ENCODE measurements at places on chromosomes 12 and 14. TPM values are rescaled to one million over a fixed set of nuclear protein-coding genes. Genes with fewer than 3 reads are reported as not detected.

- no peak overlapping the region for H3K27ac ChIP-seq
- no peaks in the 10 kb centered on the region for H3K27me3 ChIP-seq
- H3K4me1 ChIP-seq, result peaks cover 9% of the 10 kb centered on the region
- no peak for DNase-seq
Measured at GRCh38 chr14:91303091-91303923, 58.8 kb upstream of the GPR68 start.

GRCh38 chr12:101963697-101964096 lies 86.3 kb downstream of the DRAM1 start:
- H3K36me3 ChIP-seq, result no peaks in the 10 kb centered on the region
- H3K27ac ChIP-seq, result no peak overlapping the region
- no peaks in the 10 kb centered on the region for H3K4me1 ChIP-seq
- DNase-seq, result no peak
- no peaks in the 10 kb centered on the region for H3K27me3 ChIP-seq

DNA sequence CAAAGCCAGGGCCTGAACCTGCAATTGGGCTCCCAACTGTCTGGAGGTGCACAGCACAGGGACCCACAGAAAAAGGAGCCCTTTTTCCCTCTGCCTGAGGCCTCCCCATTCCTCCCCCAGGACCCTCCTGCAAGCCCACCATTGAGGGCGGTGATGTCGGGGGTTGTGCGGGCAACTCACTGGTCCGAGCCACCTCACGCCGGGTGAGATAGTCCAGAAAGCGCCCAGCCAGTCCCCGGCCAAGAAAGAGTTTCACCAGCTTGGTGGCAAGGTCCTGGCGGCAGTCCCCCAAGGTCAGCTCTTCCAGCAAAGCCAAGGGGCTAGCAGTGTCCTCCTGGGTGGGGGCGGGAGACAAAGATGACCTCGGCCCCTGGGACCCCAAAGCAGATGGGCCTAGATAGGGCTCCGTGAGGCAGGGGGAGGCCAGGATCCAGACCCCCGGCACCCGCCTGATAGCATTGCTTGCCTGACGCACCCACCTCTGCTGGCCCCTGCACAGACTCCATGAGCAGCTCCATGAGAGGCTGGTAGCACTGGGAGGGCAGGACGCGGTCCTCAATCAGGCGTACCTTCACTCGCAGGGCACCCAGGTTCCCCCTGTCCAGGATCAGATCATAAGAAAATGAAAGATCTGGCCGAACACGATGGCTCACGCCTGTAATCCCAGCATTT lies 20.0 kb downstream of the RASAL1 start:
- H3K27me3 ChIP-seq, result no peaks in the 10 kb centered on the region
- H3K4me3 ChIP-seq, result no peak overlapping the region
- no peaks in the 10 kb centered on the region for H3K4me1 ChIP-seq
- no peak for DNase-seq

- no peaks in the 10 kb centered on the region for H3K4me1 ChIP-seq
- no peaks in the 10 kb centered on the region for H3K27me3 ChIP-seq
- H3K4me3 ChIP-seq, result no peak overlapping the region
- H3K27ac ChIP-seq, result no peak overlapping the region
- H3K36me3 ChIP-seq, result no peaks in the 10 kb centered on the region
Measured at GRCh38 chr12:130083734-130084133, 78.5 kb upstream of the FZD10 start.

GRCh38 chr12:11836282-11837151 lies 187.0 kb downstream of the ETV6 start:
- no peak for DNase-seq
- H3K4me1 ChIP-seq, result peaks cover 91% of the 10 kb centered on the region
- peak overlapping the region; percentile 85 for H3K27ac ChIP-seq
- no peak overlapping the region for H3K4me3 ChIP-seq

GRCh38 chr14:89378119-89378518 lies 38.9 kb downstream of the FOXN3 start:
- H3K4me1 ChIP-seq, result peaks cover 1% of the 10 kb centered on the region
- no peaks in the 10 kb centered on the region for H3K36me3 ChIP-seq
- no peak overlapping the region for H3K27ac ChIP-seq
- H3K27me3 ChIP-seq, result no peaks in the 10 kb centered on the region
- DNase-seq, result no peak
- H3K4me3 ChIP-seq, result no peak overlapping the region

TAS2R43 gene
- total RNA-seq, result 0.39 TPM

PPP1R1A gene
- 6.2 TPM for total RNA-seq

HOXC12 gene
- not detected for total RNA-seq

TRMT5 gene
- 12.0 TPM for total RNA-seq

PRPH gene
- total RNA-seq, result 10.4 TPM
